ENCODE measurements at places on chromosomes 1 and 21. TPM values are rescaled to one million over a fixed set of nuclear protein-coding genes. Genes with fewer than 3 reads are reported as not detected.

The AQP10 gene
- under 0.01 TPM for total RNA-seq

The SYNC gene
- total RNA-seq: 18.8 TPM

The GREM2 gene
- not detected for total RNA-seq

The OPTC gene
- total RNA-seq: not detected

The TMCC2 gene
- total RNA-seq: 0.64 TPM
